ENCODE measurements at places on chromosomes 13 and 19.

GRCh38 chr19:23788411-23788810 is 29.7 kb upstream of the ZNF681 start:
- H3K4me3 ChIP-seq = no peak overlapping the region
- no peak overlapping the region for H3K27ac ChIP-seq
- H3K4me1 ChIP-seq = no peaks in the 10 kb centered on the region
- H3K27me3 ChIP-seq = no peaks in the 10 kb centered on the region

DNA sequence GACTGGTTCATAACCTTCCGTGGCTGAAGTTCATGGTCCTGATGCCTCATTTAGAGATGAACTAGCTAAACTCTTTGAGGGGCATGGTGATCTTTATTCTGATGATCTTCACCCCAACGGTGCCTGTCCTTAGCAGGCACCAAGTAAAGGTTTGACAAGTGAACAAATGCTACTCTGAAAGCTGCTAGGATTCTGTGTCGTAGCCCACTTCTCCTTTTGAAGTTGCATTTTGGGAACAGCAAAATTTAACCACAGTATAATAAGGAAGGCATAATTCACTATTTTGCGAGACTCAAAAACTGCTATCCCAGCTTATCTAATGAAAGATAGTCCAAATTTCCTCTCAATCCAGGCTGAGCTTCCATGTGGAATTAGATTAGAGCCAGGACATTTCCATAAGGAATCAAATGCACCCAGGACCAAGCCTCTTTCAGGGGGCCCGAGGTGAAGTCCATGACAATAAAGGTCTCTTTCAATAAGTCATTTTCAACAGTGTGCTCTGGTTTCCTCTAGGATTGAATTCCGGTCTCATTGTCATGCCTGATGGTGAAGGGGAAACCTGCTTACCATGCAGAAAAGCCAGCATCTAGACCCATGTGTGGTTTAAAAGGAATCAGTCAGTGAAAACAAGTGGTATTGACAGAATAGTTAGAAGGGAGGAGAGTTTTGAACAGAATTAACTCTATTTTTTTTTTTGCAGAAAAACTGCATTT is 23.1 kb downstream of the SIAH3 start:
- H3K27me3 ChIP-seq = no peaks in the 10 kb centered on the region
- no peak overlapping the region for H3K27ac ChIP-seq
- H3K4me3 ChIP-seq = no peak overlapping the region
- no peak for DNase-seq
- no peaks in the 10 kb centered on the region for H3K36me3 ChIP-seq
- no peaks in the 10 kb centered on the region for H3K4me1 ChIP-seq

- H3K4me3 ChIP-seq = no peak overlapping the region
- DNase-seq = no peak
- H3K27ac ChIP-seq = peak overlapping the region; percentile 18
- H3K27me3 ChIP-seq = no peaks in the 10 kb centered on the region
Measured at GRCh38 chr13:48110132-48110868, 15.4 kb upstream of the MED4 start.

- H3K4me1 ChIP-seq = no peaks in the 10 kb centered on the region
- peak within 1 kb of the TSS; percentile 68 for H3K4me3 ChIP-seq
- DNase-seq = peak; percentile 92
- peak within 1 kb of the TSS; percentile 69 for H3K27ac ChIP-seq
- H3K27me3 ChIP-seq = no peaks in the 10 kb centered on the region
Measured at GRCh38 chr19:52336117-52336790, at the start of gene ZNF610. ZNF610 (plus strand) TSS chr19:52336243; CDS start chr19:52349173, 12,930 bp downstream.

DNA sequence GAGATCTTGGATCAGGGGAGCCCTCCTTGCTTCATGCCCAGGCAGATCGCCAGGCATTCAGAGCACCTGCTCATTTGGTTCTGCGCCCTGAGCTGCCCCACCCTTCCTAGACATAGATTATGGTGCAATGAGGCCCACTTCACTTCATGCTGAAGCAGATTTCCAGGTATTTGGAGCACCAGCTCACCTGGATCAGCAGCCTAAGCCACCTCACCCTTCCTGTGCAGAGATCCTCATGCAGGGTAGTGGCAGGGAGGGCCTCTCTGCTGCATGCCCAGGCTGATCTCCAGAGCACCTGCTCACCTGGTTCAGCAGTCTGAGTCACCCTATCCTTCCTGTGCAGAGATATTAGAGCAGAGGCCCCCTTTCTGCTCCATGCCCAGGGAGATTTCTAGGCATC is 1966.1 kb downstream of the PCDH9 start:
- no peak for DNase-seq
- H3K4me3 ChIP-seq = no peak overlapping the region
- no peaks in the 10 kb centered on the region for H3K27me3 ChIP-seq

DNA sequence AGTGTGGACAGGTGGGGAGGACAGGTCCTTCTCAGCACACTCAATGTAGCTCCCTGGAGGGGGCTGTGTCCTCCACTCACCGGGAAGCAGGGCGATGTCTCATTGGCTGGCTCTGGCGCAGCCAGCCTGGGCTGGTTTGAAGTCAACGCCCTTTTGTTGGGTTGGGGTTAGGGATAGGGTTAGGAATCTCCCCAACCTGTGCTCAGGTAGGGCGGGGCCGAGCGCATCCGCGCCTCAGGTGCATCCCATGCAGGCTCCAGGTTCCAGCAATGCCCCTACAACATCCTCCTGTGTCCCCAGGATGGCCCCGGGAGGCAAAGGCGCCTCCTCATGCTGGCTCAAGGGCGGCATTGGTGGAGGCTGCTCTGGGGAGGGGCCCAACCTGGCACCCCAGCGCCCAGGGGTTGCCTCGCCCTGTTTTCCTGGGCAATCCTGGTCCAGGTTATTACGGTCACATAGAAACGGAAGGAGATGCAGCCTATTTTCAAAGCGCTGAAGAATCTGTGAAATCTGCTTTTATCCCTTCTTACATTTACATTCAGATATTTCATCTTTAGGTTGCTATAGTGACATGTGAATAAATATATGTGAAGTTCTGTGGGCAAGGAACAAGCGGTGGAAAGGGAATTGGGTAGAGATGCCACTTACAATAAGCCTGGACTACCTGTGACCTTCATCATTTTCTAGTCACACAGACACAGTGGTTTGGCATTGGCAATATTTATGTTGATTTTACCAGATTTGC is 74.3 kb downstream of the TM9SF2 start:
- H3K27ac ChIP-seq = no peak overlapping the region
- no peak overlapping the region for H3K4me3 ChIP-seq
- H3K4me1 ChIP-seq = no peaks in the 10 kb centered on the region
- H3K36me3 ChIP-seq = no peaks in the 10 kb centered on the region

- no peaks in the 10 kb centered on the region for H3K4me1 ChIP-seq
- no peaks in the 10 kb centered on the region for H3K27me3 ChIP-seq
- no peak overlapping the region for H3K27ac ChIP-seq
Measured at GRCh38 chr13:63124863-63125262, 1709.2 kb upstream of the PCDH20 start.

GRCh38 chr13:66859934-66860877 is 369.9 kb downstream of the PCDH9 start:
- DNase-seq = no peak
- no peak overlapping the region for H3K27ac ChIP-seq
- no peaks in the 10 kb centered on the region for H3K27me3 ChIP-seq
- H3K4me3 ChIP-seq = no peak overlapping the region

DNA sequence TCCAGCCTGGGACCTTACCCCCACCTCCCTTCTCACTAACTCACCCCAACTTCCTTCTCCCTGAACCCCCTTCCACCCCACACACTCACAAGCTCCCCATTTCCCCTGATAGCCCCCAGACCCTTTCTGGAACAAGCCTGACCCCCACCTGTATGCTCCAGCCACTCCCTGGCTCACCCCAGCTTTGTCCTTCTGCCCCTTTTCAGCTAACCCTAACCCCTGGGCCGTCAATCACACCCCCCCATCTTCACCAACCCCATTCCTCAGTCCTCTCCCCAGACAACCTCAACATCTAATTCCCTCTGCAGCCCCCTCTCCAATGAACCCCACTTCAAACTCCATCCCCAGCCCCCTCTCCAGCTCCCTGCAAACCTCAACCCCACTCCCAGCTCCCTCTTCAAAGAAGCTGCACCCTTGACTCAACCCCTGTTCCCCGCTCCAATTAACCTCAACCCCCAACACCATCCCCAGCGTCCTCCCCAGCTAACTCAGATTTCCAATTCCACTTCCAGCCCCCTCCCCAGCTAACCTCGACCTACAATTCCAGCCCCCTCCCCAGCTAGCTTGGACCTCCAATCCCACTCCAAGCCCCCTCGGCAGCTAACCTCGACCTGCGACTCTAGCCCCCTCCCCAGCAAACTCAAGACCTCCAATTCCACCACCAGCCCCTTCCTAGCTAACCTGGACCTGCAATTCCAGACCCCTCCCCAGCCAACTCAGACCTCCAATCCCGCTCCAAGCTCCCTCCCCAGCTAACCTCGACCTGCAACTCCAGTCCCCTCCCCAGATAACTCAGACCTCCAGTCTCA is 929 bp downstream of the GNG7 start:
- peaks cover 70% of the 10 kb centered on the region for H3K4me1 ChIP-seq
- H3K27me3 ChIP-seq = no peaks in the 10 kb centered on the region
- peak overlapping the region; percentile 65 for H3K27ac ChIP-seq

- peaks cover 33% of the 10 kb centered on the region for H3K4me1 ChIP-seq
- peaks cover 38% of the 10 kb centered on the region for H3K36me3 ChIP-seq
- H3K27ac ChIP-seq = peak overlapping the region; percentile 99
- H3K27me3 ChIP-seq = no peaks in the 10 kb centered on the region
- H3K4me3 ChIP-seq = peak overlapping the region; percentile 75
Measured at GRCh38 chr19:2426611-2427428, 566 bp downstream of the TIMM13 start.

DNA sequence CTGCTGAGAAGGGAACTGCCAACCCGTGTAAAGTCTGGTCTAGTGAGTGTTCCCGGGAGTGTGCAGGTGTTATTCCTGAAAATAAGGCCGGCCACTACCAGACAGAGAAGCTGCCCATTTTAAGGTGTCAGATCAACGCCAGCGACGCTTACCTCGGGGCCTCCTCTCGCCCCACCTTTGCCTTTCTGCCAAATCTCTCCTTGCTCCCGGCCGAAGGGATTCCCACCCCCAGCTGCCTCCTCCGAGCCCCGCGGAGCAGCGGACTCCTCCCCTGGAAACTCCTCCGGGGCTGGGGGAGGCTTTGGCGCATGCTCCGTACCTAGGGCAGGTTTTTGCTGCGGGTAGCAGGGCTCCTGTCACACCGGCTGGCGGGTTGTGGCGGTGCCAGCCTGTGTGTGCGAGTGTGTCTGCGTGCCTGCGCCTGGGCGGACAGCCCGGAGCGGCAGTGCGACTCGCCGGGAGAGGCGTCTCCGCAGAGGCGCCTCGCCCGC is at the start of gene HS6ST3:
TSS of gene HS6ST3 (plus strand) at position 359 of the 491 bp plus-strand sequence.
- H3K27me3 ChIP-seq = peaks cover 63% of the 10 kb centered on the region
- H3K36me3 ChIP-seq = no peaks in the 10 kb centered on the region
- DNase-seq = no peak
- H3K4me1 ChIP-seq = no peaks in the 10 kb centered on the region

GRCh38 chr13:51419001-51419636 is 33.7 kb downstream of the INTS6 start:
- DNase-seq = no peak
- peaks cover 84% of the 10 kb centered on the region for H3K4me1 ChIP-seq
- no peaks in the 10 kb centered on the region for H3K27me3 ChIP-seq
- no peak overlapping the region for H3K4me3 ChIP-seq
- no peak overlapping the region for H3K27ac ChIP-seq

DNA sequence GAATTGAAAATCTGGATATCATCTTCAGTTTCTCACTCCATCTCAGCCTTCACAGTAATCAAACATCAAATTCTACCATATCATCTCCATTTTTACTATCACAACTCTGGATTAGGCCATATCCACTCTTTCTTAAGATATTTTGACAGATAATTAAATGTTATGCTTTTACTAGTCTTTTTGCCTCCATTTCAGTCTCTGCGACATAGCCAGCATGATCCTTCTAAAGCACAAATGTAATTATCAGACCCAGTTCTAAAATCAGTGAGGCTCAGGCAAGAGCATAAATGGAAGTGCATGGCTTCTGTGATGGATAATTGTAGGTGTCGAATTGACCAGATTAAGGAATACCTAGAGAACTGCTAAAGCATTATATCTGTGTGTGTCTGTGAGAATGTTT is 307.7 kb downstream of the PCDH20 start:
- no peak for DNase-seq
- no peaks in the 10 kb centered on the region for H3K36me3 ChIP-seq

DNA sequence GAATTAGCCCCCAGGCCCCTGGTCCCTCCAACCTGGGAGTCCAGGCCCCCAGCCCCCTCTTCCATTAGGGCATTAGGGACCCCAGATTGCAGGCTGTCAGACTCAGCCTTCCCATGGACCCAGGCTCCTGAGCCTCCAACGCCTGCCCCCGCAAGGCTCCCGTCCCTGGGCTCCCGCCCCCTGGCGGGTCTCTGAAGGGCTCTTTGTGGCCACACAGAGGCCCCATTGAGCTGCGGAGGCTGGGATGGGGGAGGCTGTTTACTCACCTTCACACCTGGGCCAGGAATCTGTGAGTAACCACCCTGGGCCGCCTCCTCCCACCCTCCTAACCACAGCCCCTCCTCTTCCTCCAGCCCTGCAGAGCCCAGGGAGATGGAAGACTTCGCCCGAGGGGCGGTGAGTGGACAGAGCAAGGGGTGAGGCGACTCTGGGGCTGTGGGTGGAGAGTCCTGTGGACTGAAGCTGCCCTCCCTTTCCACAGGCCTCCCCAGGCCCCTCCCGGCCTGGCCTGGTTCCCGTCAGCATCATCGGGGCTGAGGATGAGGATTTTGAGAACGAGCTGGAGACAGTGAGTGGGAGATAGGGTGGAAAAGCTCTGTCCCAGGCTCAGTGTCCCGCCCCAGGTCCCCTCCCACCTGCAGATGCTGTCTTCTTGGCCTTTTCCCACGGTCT is 4.9 kb downstream of the ARHGEF1 start:
- DNase-seq = peak; percentile 93
- peaks cover 22% of the 10 kb centered on the region for H3K4me1 ChIP-seq
- peak overlapping the region; percentile 98 for H3K27ac ChIP-seq
- H3K4me3 ChIP-seq = peak overlapping the region; percentile 38

DNA sequence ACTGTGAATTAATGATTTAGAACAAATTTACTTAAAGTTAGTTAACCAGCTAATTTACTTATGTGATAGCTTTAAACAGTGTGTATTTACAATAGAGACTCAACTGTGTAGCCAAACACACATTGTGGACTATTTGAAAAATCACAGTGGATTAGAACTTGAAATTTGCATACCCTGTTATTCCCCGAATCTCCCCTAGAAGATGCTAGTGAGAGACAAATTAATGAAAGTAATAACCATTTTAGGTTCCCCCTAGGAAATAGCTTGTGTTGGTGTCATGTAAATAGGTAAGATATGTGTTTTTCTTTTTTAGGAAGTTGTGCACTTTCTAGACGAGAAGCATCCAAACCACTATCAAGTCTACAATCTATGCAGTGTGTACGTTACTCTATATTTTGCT is 98.5 kb downstream of the C1QTNF9 start:
- no peaks in the 10 kb centered on the region for H3K4me1 ChIP-seq
- H3K36me3 ChIP-seq = no peaks in the 10 kb centered on the region
- H3K27me3 ChIP-seq = no peaks in the 10 kb centered on the region
- no peak overlapping the region for H3K4me3 ChIP-seq
- H3K27ac ChIP-seq = no peak overlapping the region

GRCh38 chr13:51385114-51385513 is 45.6 kb downstream of the SERPINE3 start:
- no peak for DNase-seq
- no peaks in the 10 kb centered on the region for H3K36me3 ChIP-seq
- H3K4me1 ChIP-seq = no peaks in the 10 kb centered on the region
- H3K4me3 ChIP-seq = no peak overlapping the region
- H3K27me3 ChIP-seq = no peaks in the 10 kb centered on the region
